ENCODE measurements at places on chromosomes 7 and 10. TPM values are rescaled to one million over a fixed set of nuclear protein-coding genes. Genes with fewer than 3 reads are reported as not detected.
A peak's percentile ranks its signal among the peaks of the same experiment; 100 is the strongest.

DNA sequence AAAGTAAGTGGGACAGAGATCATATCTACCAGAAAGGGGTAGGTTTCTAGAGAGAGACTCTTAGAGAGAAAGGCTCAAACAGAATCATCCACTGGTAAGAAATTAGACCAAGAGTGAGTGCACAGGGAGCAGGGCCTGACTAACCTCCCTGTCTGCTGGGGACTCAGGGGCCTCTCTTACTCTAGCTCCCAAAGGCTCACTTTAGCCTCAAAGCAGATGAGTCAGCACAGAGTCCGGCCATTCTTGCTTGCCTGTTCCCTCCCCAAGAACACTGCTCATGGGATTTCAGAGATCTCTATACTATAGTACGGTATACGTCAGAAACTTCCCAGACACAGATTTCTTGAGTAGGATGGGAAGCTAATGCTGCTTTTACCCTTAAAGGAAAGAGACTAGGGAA is 32.7 kb downstream of the RBM28 start:
- no peak overlapping the region for H3K4me3 ChIP-seq
- peaks cover 29% of the 10 kb centered on the region for H3K36me3 ChIP-seq
- no peaks in the 10 kb centered on the region for H3K27me3 ChIP-seq
- H3K4me1 ChIP-seq: no peaks in the 10 kb centered on the region

DNA sequence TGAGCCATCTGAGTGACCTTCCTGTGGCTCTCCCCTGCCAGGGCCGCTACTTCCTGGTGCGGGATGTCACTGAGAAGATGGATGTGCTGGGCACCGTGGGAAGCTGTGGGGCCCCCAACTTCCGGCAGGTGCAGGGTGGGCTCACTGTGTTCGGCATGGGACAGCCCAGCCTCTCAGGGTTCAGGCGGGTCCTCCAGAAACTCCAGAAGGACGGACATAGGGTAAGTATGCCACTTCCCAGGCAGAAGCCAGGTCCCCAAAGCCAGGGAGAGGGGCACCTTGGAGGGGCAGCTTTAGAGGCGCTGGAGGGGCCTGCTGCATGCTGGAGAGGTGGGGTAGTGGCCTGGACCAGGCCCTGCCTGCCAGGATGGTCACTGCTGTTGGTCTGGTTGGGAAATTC is 51.3 kb downstream of the PALD1 start:
- DNase-seq: no peak
- no peak overlapping the region for H3K4me3 ChIP-seq
- H3K4me1 ChIP-seq: no peaks in the 10 kb centered on the region
- H3K27me3 ChIP-seq: no peaks in the 10 kb centered on the region
- H3K36me3 ChIP-seq: no peaks in the 10 kb centered on the region

GRCh38 chr7:68176974-68177373 is 1180.3 kb downstream of the TYW1 start:
- no peak overlapping the region for H3K27ac ChIP-seq
- no peaks in the 10 kb centered on the region for H3K36me3 ChIP-seq
- H3K4me1 ChIP-seq: no peaks in the 10 kb centered on the region
- H3K4me3 ChIP-seq: no peak overlapping the region
- peak; percentile 36 for DNase-seq

DNA sequence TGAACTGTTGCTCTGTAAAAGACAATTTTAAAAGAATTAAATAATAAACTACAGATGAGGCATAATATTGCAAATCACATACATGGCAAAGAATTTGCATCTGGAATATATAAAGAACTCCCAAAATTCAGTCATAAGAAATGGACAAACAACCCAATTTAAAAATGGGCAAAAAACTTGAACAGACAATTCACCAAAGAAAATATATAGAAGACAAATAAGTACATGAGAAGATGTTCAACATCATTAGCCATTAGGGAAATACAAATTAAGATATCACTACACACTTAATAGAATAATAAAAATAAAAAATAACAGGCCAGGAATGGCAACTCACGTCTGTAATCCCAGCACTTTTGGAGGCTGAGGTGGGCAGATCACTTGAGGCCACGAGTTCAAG is 22.0 kb upstream of the TNPO3 start:
- H3K36me3 ChIP-seq: no peaks in the 10 kb centered on the region
- H3K4me3 ChIP-seq: no peak overlapping the region
- H3K27me3 ChIP-seq: no peaks in the 10 kb centered on the region
- no peak overlapping the region for H3K27ac ChIP-seq
- no peaks in the 10 kb centered on the region for H3K4me1 ChIP-seq

GRCh38 chr7:14978687-14979086 is 76.1 kb upstream of the DGKB start:
- no peaks in the 10 kb centered on the region for H3K4me1 ChIP-seq
- DNase-seq: no peak
- H3K27me3 ChIP-seq: no peaks in the 10 kb centered on the region
- H3K4me3 ChIP-seq: no peak overlapping the region
- no peaks in the 10 kb centered on the region for H3K36me3 ChIP-seq

DNA sequence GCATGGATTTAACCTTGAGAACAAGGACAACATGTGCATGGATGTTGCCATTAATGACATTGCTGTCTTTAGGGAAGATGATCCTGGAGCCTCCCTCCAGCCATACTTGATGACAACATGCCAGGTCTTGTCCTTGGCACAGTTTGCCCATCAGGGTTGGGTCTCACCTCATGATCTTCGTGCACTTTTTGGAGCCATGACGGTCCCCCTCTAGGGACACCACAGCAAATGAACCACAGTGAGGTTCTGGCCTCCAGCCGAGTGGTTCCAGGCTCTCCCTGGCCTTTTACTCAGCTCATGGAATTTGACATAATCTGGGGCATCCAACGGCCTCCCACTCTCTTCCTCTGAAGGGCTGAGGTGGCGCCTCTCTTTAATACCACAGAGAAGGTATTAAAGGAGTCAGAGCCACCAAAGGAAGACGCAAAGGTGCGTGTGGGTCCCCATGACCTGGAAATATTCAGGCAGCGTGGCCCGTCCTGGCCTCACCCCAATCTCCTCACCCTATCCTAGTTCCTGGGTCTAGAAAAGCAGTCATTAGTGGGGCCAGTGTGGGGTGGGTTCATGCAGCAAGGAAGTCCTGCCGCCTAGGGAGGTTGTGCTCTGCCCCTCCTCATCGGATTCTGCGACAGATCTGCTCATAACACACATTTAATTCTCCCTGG is 184.8 kb downstream of the CXCL12 start:
- H3K4me3 ChIP-seq: no peak overlapping the region
- H3K36me3 ChIP-seq: no peaks in the 10 kb centered on the region
- no peaks in the 10 kb centered on the region for H3K4me1 ChIP-seq
- DNase-seq: no peak

- no peak for DNase-seq
- H3K4me1 ChIP-seq: no peaks in the 10 kb centered on the region
- no peak overlapping the region for H3K27ac ChIP-seq
- no peaks in the 10 kb centered on the region for H3K27me3 ChIP-seq
- H3K36me3 ChIP-seq: no peaks in the 10 kb centered on the region
Measured at GRCh38 chr7:94921911-94922310, 14.5 kb downstream of the PPP1R9A start.

DNA sequence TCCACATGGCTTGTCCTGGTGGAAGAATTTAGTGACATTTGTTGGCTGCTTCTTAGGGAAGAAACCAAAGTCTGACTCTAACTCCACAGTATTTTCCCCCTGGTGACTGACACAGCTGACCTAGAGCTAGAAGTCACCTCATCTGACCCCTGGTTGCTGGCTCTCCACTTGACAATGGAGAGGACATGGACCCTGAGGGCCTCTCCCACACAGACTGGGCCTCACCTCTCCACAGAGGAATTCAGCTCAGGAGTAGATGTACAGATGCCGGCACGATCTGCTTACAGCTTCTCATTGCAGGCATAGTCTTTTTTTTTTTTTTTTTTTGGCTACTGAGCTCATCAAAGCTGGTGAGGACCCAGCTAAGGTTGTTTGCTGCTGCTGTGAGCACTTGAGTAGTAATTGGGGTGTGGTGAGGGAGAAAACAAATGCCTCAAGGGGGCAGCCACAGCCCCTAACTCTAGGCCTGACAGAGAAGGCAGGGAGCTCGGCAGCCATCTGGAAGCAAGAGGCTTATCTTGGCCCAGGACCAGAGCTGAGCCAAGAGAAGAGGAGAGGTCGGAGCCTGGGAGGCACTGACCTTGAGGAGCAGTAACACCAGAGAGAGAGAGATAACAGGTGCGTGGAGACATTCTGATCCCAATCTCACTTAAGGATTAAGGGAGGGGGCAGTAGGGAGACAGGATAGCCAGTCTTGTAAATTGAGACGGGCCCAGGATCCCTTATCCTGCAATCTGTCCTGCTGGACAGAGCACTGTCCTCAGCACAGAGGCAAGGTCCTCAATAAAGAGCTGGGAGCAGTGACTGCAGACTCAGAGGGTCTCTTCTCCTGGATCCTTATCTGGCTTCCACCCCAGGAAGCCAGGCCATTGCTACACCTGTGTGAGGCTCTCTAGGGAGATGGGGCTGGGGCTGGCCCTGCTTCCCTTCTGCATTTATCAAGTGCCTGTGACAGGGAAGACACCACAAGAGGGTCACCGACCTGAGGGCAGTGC is 9.4 kb downstream of the PRSS58 start:
- no peaks in the 10 kb centered on the region for H3K4me1 ChIP-seq
- no peak overlapping the region for H3K27ac ChIP-seq
- H3K27me3 ChIP-seq: no peaks in the 10 kb centered on the region

The CCL24 gene
- total RNA-seq: not detected

The ADAM8 gene
- 3.7 TPM for total RNA-seq
